ENCODE measurements at places on chromosomes 2 and 18.

DNA sequence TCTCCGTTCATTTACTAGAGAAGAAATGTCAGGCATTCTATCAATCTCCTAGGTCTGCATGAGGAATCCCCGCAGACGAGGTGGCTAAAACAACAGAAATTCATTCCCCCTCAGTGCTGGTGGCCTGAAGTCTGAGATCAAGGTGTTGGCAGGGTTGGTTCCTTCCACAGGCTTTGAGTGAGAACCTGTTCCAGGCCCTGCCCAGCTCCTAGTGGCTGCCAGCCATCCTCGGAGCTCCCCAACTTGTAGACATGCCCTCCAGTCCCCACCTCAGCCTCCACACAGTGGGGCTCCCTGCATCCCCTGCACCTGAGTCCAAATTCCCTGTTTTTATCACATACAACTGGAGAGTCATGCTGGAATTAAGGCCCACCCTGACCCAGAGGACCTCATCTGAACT is 145.3 kb upstream of the ALKAL2 start:
- no peak for DNase-seq

DNA sequence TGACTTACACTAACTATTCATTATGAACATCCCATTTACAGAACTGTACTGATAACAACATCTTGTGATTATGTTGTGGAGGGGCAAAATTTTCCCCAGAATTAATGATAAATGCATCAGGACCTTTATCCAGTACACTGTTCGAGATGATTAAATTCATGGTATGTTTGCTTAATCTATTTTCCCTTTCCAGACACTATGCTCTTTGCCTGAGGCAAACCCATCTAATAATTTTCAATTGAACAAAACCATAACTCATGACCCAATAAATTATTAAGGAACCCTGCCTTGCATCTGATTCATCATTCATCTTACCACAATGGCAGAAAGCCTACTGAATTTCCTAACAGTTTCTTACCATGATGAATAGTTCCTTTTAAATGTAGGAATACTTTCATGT is 385.0 kb downstream of the DSEL start:
- no peak for DNase-seq

GRCh38 chr2:144415386-144415785 is 104.5 kb downstream of the ZEB2 start:
- no peak for DNase-seq

DNA sequence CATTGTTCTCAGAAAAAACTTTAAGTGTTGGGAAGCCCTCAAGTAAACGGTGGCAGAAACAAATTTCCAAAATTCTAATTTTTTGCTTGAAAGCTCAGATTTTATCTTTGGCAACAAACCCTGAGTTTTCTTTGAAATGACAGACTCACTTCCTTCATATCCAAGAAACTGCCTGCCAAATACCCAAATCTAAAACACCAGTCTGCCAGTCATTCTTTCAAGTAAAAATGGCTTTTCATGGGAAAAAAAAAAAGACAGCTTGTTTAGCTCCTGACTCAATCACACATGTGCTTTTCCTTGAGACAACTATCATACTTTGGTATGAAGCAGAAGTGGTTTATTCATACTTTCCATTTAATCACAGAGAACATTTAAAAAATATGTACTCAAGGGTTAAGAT is 40.6 kb upstream of the CSRNP3 start:
- DNase-seq = no peak

- DNase-seq = no peak
Observed at GRCh38 chr2:84878896-84879583, 1.8 kb downstream of the TRABD2A start.

GRCh38 chr2:71943238-71944182 is 204.2 kb downstream of the CYP26B1 start:
- DNase-seq = peak; percentile 28

GRCh38 chr2:67918471-67918870 is 144.3 kb downstream of the C1D start:
- DNase-seq = no peak

- no peak for DNase-seq
Observed at GRCh38 chr2:71944183-71944550, 203.5 kb downstream of the CYP26B1 start.

- no peak for DNase-seq
Observed at GRCh38 chr2:27485496-27485895, 4.0 kb downstream of the IFT172 start.

- peak; percentile 76 for DNase-seq
Observed at GRCh38 chr2:26469092-26469710, 8.7 kb downstream of the OTOF start.

DNA sequence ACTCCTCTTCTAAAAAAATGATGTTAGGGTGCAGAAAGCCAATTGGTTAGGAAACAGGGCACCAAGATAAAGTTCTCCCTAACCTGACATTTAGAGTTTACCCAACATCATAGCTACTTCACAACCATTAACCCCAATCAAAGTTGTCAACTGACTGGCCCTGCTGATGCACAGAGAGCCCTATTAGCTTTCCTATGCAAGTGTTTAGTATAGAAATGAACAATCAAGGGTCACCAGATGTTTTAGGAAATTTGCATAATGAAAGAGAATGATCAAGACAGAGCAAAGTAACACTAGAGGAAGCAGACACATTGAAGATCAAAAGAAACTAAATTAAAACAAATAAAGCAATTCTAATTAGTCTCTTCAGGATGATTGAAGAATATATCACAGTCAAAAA is 64.2 kb upstream of the DCC start:
- no peak for DNase-seq

DNA sequence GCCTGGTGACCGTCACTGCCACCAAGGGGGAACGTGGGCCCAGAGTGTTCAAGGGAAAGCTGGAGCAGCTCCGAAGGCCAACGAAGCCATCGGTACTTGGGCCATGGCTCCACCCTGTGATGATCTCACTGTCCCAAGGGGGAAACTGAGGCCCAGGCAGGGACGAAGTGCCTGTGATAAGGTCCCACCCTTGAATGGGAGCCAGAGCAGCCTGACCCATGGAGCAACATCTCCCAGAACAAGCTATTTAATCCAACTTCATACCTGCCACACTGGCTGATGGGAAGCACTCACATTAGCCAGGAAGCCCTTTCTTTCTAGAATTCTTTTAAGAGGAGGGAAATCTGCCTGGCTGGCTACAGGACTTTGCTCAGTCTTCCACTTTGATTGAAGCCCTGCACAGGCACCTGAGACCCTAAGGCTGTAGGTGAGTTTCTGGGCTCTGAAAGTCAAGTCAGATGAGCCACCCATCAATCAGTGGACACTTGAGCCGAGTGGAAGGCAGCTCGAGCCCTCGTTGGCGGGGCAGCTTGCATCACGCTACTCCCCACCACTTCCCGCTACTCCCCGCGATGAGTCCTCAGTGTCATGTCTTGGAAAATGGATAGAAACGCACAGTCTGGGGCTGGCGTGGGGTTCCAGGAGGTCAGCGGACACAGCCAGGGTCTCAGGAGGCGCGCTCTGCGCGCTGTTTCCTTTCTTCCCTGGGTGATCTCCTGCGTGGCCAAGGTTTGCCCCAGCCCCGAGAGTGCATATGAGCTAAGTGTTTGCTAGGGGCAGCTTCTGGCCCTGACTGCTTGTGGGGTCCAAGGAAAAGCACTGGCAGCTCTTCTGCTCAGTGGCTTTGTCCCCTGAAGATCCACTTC is 2.5 kb upstream of the HS6ST1 start:
- DNase-seq = no peak

- DNase-seq = peak; percentile 52
Observed at GRCh38 chr2:69559442-69560146, 83.9 kb downstream of the AAK1 start.

All from MV-4-11 (cell line).